ENCODE measurements at places on chromosomes 3 and 15.

DNA sequence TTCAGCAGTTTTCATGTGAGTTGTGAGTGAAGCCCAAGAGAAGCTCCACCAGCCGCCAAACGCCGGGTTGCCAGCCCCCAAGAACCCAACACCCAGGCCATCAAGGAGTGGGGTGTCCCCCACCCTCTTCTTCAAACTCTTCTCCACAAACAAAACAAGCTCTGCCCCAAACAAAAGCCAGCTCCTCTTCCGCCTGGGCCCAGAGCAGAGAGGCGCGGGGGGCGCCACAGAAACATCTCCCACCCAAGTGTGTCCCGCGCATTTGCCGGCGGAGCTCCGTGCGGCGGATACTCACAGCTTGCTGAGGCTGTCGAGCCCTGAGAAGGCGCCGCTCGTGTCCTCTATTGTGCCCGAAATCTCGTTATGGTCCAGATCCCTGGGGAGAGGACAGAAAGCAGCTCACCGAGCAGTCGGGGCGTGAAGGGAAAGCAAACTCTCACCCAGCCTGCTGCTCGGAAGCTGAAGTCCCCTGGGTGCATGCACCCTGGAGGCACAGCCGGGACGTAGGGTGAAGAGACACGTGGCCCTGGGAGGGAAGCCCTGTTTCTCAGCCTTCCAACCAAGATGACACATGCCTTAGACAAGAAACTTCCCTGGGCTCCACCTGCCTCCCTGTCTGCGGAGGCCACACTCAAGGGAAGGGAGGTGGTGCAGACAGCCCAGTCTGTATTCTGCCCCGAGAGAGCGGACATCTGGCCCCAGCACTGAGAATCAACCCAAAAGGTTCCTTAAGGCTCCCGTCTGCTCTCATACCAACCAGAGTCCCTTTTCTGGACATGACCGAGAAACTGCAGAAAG, 95.7 kb downstream of the LRIG1 start:
- DNase-seq, result no peak

- DNase-seq, result no peak
Observed at GRCh38 chr15:94400526-94401298, 169.4 kb downstream of the MCTP2 start.

GRCh38 chr3:126750756-126751121, 46.7 kb downstream of the CHCHD6 start:
- DNase-seq, result no peak

- DNase-seq, result no peak
Observed at GRCh38 chr15:35854316-35854715, 308.4 kb upstream of the DPH6 start.

DNA sequence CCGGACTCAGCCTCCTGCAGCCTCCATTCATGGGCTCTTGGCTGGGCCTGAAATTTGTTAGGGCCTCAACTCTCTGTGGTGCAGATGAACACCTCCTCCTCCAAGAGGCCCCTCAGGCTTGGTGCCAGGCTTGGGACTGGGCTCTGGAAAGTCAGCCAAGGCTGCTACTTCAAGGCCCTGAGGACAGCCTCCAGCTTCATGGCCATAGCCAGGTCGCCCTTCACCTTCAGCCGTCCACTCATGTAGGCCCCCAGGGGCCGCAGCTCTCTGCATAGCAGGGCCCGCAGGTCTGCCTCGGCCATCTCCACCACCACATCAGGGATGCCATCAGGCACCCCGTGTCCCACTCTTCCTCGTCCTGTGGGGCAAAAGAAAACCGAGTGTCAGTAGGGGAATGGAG, 8.3 kb downstream of the STOML1 start:
- DNase-seq, result no peak

- DNase-seq, result no peak
Observed at GRCh38 chr3:63324621-63325020, 46.5 kb downstream of the SYNPR start.

DNA sequence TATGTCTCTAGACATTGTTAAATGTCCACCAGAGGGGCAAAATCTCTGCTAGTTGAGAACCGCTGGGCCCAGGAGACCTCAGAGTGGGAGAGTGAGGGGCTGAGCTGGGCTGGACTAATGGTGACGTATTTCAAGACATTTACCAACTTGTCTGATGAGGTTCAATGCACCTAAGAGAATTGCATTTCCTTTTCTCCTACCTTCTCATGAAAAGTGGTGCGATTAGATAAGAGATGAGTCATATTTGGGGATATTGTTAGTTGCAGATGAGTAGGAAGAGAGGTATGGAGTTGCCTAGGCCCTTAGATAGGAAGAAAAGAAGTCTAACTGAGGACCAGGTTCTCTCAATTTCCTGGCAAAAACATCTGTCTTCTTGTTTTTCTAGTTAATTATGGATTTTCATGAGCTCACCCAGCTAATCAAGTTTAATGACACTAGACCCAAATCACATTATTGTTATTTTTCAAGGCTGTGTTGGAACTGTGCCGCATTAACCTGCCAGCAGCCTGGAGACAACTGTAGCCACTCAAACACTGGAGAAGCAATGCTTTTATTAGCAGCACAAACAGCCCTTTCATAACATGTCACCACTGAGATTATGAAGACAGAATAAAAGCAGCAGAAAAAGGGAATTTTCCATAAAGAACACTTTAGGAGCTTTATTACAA, 144.2 kb downstream of the PDCD6IP start:
- peak; percentile 8 for DNase-seq
